Psoas muscle (tissue), 8 donors: ENCODE measurements at places on chromosomes 4 and X. TPM values are rescaled to one million over a fixed set of nuclear protein-coding genes. Genes with fewer than 3 reads are reported as not detected.

- no peak for DNase-seq
- H3K27me3 ChIP-seq = no peaks in the 10 kb centered on the region
- no peak overlapping the region for H3K27ac ChIP-seq
- no peaks in the 10 kb centered on the region for H3K4me1 ChIP-seq
- H3K36me3 ChIP-seq = no peaks in the 10 kb centered on the region
Measured at GRCh38 chr4:157934151-157934550, 238.7 kb downstream of the GASK1B start.

DNA sequence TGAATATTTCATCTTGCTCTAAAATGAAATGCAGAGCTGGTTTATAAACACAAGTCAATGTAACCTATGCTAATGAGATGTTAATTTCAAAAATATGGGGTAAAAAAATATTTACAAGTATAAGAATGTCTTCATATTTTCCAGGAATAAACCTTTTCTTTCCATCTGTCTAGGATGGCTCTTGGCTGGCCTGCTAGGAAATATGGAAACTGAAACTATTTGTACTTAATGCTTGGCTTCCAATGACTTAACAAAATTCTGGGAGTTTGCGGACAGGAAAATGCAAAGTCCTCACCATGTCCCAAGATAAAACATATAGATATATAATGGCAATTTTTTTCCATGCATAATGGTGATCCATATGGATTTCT is 168.1 kb downstream of the SCFD2 start:
- H3K36me3 ChIP-seq = no peaks in the 10 kb centered on the region
- peaks cover 4% of the 10 kb centered on the region for H3K4me1 ChIP-seq
- no peak for DNase-seq
- H3K27ac ChIP-seq = no peak overlapping the region
- H3K27me3 ChIP-seq = no peaks in the 10 kb centered on the region

DNA sequence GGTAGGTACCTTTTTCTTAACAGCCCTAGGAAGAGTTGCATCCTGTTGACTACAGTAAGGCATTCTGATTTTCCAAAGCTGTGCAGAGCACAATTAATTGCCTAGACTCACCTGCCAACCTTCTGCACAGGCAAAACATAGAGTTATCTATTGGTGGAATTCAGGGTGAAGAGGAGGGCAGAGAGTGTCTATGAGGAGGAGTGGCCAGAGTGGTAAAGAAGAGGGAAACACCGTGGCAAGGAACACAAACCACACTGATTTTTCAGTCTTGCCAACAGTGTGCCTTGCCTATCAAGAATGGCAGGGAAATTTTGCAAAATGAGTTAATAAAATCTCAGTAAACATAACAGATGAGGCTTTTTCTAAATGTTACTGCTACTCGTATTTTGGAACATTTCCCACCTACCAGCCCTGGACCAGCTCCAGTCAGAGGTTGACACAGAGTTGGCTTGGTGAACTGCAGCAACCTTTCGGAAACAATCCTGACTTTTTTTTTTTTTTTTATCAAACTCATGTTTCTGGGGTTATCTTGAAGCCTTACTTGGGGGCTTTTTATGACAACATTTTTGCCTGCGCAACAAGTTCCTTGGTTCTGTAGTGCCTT is 67.9 kb upstream of the CAPN6 start:
- no peak overlapping the region for H3K4me3 ChIP-seq
- H3K27me3 ChIP-seq = no peaks in the 10 kb centered on the region
- no peaks in the 10 kb centered on the region for H3K4me1 ChIP-seq
- no peaks in the 10 kb centered on the region for H3K36me3 ChIP-seq
- DNase-seq = no peak

- no peaks in the 10 kb centered on the region for H3K4me1 ChIP-seq
- no peak overlapping the region for H3K4me3 ChIP-seq
- no peak overlapping the region for H3K27ac ChIP-seq
- no peaks in the 10 kb centered on the region for H3K36me3 ChIP-seq
Measured at GRCh38 chr4:106353786-106354185, 14.8 kb downstream of the GIMD1 start.

- peaks cover 14% of the 10 kb centered on the region for H3K4me1 ChIP-seq
- H3K4me3 ChIP-seq = no peak overlapping the region
- no peaks in the 10 kb centered on the region for H3K27me3 ChIP-seq
- H3K27ac ChIP-seq = peak overlapping the region; percentile 81
- no peaks in the 10 kb centered on the region for H3K36me3 ChIP-seq
- peak; percentile 18 for DNase-seq
Measured at GRCh38 chrX:32893751-32894150, 317.6 kb downstream of the DMD start.

GRCh38 chr4:146318894-146319293 is 104.6 kb downstream of the REELD1 start:
- H3K4me3 ChIP-seq = no peak overlapping the region
- H3K27me3 ChIP-seq = no peaks in the 10 kb centered on the region
- H3K27ac ChIP-seq = no peak overlapping the region

GRCh38 chr4:158033416-158034120 is 139.3 kb downstream of the GASK1B start:
- no peaks in the 10 kb centered on the region for H3K27me3 ChIP-seq
- no peaks in the 10 kb centered on the region for H3K4me1 ChIP-seq

- no peak for DNase-seq
- no peak overlapping the region for H3K27ac ChIP-seq
- H3K27me3 ChIP-seq = no peaks in the 10 kb centered on the region
- no peaks in the 10 kb centered on the region for H3K36me3 ChIP-seq
- no peak overlapping the region for H3K4me3 ChIP-seq
Measured at GRCh38 chr4:34309383-34309906, 1934.9 kb downstream of the ARAP2 start.

DNA sequence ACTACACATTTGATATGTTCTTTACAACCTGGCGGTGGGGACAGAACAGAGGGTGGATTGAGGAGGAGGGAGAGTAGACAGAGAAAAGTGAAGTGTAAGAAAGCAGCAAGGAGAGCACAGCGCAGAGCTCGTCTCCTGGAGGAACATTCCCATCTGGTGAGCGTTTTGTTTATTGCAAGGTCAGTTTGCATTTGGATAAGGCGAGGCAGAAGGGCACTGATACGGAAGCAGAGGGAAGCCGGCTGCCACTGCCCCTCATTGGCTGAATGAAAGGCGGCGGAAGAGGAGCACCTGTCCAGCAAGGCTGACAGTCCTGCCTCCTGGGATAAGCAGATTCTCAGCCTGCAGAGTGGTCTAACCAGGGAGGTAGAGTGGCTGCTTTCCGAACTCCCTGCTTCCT is 83.2 kb downstream of the GPR143 start:
- no peaks in the 10 kb centered on the region for H3K27me3 ChIP-seq
- DNase-seq = no peak
- H3K4me3 ChIP-seq = no peak overlapping the region
- no peak overlapping the region for H3K27ac ChIP-seq

DNA sequence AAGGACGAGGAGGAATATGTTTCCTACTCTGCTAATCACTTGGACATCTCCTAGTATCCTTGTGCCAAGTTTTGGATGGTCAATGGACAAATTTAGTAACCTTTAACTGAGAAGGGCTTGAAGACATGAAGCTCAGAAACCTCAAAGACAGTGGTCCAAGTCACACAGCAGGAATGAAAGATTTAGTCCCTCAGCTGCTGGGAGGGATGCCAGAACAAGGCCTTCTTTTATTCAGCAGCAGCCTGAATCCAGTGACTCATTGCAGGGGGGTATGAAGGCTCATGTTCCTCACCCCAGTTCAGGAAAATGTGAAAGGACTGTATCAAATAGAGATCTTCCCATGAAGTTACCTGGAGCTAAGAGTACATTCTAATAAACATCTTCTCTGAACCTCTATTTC is 214.9 kb upstream of the UGT8 start:
- no peaks in the 10 kb centered on the region for H3K27me3 ChIP-seq
- no peak for DNase-seq
- H3K27ac ChIP-seq = no peak overlapping the region
- no peak overlapping the region for H3K4me3 ChIP-seq
- no peaks in the 10 kb centered on the region for H3K36me3 ChIP-seq

GRCh38 chr4:94577136-94577535 is 125.4 kb downstream of the PDLIM5 start:
- no peak overlapping the region for H3K4me3 ChIP-seq
- peaks cover 70% of the 10 kb centered on the region for H3K4me1 ChIP-seq
- DNase-seq = no peak

DNA sequence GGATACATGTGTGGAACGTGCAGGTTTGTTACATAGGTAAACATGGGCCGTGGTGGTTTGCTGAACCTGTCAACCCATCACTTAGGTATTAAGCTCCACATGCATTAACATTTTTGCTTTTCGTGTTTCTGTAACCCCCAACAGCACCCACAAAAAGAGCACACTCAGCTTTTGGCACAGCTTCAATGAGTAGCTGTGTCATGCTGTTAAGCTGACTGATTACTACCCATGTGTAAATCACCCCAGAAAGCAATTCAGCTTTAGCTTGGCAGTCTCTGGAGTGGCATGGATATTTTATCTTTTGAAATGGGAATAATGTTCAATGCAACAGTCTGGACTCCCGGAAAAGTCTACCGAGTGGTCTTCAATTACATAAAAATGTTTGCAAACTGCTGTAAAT is 734.3 kb downstream of the STIM2 start:
- DNase-seq = no peak
- H3K4me3 ChIP-seq = no peak overlapping the region
- H3K27ac ChIP-seq = no peak overlapping the region
- no peaks in the 10 kb centered on the region for H3K27me3 ChIP-seq
- no peaks in the 10 kb centered on the region for H3K36me3 ChIP-seq

DNA sequence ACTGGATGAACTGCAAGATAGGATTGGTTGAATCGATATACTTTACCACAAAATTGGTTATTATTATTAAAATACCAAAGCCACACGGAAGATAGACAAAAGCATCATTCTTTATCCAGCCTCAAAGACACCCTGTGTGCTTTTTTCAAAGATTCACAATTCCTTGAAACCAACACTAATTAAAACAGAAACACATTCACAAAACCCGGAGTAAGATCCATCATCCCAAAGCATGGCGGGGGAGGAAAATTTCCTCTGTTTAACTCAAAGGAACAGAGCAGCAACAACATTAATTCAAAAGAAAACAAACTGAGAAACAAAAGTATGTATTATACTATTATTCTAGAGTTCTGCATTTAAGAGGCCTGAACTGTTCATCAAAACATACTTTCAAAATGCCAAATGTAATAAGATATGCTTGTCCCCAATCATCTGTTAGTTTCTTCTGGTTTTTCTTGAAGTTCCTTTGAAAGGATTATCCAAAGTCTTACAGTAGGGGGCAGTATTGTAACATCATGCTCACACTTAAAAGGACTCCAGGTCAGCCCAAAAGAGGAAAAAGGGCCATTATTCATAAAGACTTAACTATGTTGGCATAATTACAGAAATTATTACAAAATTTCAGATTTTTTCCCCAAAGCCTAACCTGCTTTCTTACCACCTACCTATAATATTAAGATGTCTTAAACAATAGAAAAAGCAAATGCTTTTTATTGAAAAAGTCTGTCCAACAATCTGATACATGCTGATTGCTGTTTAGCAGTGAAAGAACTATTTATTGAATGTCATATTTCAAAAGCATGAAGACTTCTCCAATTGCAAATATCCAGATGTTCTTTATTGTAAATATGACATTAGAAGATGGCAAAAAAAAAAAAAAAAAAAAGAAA is 168.7 kb downstream of the SCFD2 start:
- DNase-seq = no peak
- H3K36me3 ChIP-seq = no peaks in the 10 kb centered on the region
- no peaks in the 10 kb centered on the region for H3K27me3 ChIP-seq
- H3K27ac ChIP-seq = no peak overlapping the region
- peaks cover 4% of the 10 kb centered on the region for H3K4me1 ChIP-seq

DNA sequence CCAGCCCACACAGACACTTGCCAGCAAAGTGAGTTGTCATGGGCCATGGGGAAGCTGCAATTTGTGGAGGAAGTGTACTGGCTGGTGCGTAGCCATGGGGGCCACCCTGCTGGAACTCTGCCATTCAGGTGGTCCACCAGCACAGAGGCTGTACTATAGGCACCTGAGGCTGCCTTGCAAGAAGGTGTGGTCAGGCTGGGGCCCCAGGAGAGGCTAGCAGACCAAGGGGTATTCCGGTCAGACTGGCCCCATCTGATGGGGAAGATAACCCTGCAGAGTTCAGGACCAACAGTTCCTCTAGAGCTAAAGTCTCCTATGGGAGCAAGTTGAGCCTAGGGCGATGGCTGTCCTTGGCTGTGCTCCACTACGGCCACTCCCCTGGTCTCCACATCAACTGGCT is 136.1 kb downstream of the DCAF12L2 start:
- H3K4me1 ChIP-seq = no peaks in the 10 kb centered on the region
- DNase-seq = no peak
- H3K36me3 ChIP-seq = no peaks in the 10 kb centered on the region
- H3K27me3 ChIP-seq = no peaks in the 10 kb centered on the region
- H3K27ac ChIP-seq = no peak overlapping the region

- H3K4me3 ChIP-seq = no peak overlapping the region
- H3K27ac ChIP-seq = no peak overlapping the region
- H3K36me3 ChIP-seq = no peaks in the 10 kb centered on the region
- DNase-seq = no peak
- no peaks in the 10 kb centered on the region for H3K27me3 ChIP-seq
Measured at GRCh38 chr4:70996018-70996360, 2.5 kb downstream of the DCK start.

- no peak overlapping the region for H3K4me3 ChIP-seq
- no peak for DNase-seq
- no peaks in the 10 kb centered on the region for H3K27me3 ChIP-seq
- no peaks in the 10 kb centered on the region for H3K4me1 ChIP-seq
- no peaks in the 10 kb centered on the region for H3K36me3 ChIP-seq
Measured at GRCh38 chrX:10314530-10315104, 157.8 kb downstream of the CLCN4 start.

DNA sequence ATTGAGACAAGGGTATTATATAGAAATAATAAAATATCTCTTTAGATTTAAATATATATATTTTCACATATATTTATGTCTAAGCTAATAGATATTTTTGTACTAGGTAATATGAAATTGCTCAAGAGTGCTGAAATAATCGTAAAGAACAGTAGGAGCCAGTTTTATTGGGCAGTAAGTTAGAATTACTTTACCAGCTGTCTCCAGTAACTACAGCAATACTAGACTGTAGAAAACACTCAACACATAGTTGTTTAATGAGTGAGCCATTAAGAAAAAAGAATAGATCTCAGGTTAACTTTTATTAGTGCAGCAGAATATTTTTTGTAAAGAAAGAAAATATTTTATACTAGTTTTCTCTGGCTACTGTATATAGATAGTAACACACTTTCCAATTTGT is 715.2 kb downstream of the TRIML1 start:
- H3K36me3 ChIP-seq = no peaks in the 10 kb centered on the region
- DNase-seq = no peak
- no peak overlapping the region for H3K27ac ChIP-seq
- no peak overlapping the region for H3K4me3 ChIP-seq
- no peaks in the 10 kb centered on the region for H3K27me3 ChIP-seq
- H3K4me1 ChIP-seq = no peaks in the 10 kb centered on the region

Gene IL21
- total RNA-seq = not detected

Gene F8A2
- not detected for total RNA-seq

Gene SRPX
- total RNA-seq = 17.2 TPM

Gene CTAG1B
- not detected for total RNA-seq

Gene EVC
- total RNA-seq = 1.5 TPM

Gene NXT2
- 1.9 TPM for total RNA-seq

Gene CLGN
- 0.39 TPM for total RNA-seq

Gene FAM47E
- 4.0 TPM for total RNA-seq

Gene EXOC1
- 17.0 TPM for total RNA-seq

Gene MRPL1
- 28.1 TPM for total RNA-seq
